ENCODE measurements at places on chromosomes 2 and 18.

GRCh38 chr2:157291018-157291417 lies 33.5 kb downstream of the GALNT5 start:
- DNase-seq = no peak

- no peak for DNase-seq
These were observed 123.0 kb downstream of the NEDD4L start for GRCh38 chr18:58167073-58167472.

- no peak for DNase-seq
These were observed 16.0 kb downstream of the DNAH6 start for GRCh38 chr2:84532291-84532690.

GRCh38 chr2:179412112-179412511 lies 147.5 kb upstream of the SESTD1 start:
- no peak for DNase-seq

GRCh38 chr2:105396254-105397024 lies 2.4 kb downstream of the FHL2 start:
- no peak for DNase-seq

- no peak for DNase-seq
These were observed at the start of gene HOXD10 for GRCh38 chr2:176115883-176116813. Gene HOXD10, plus strand, starts transcription at chr2:176116778. Its CDS starts 56 bp downstream, at chr2:176116834.

DNA sequence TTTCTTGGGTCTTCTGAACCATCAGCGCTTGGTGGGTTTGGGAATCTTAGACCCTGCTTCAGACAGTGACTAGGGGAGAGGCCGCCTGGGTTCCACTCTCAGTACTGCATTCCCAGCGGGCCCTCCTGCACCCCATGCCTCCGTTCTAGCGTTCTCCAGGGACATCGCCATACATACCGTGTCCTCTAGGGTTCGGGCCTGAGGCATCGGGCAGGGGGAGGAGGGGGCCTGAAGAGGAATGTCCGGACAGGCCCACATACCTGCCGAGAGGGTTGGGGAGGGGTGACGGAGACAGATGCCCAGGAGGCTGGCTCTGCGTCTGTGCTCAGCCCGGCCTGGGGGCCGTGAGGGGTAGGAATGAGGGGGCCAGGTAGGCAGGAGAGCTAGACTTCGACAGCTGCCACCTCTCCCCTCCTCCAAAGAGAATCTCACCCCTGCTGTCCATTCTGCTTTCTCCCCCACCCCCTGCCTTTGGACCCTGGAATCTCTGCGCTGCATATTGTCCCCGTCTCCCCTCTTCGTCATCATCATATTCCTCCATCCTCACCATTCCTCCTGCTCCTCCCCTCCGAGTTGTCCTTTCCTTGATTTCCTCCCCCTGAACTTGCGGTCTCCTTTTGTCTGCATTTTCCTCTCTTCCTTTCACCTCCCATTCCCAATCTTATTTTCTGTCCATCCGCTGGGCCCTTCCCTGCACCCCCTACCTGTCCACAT lies 7.8 kb upstream of the WNT10A start:
- no peak for DNase-seq

DNA sequence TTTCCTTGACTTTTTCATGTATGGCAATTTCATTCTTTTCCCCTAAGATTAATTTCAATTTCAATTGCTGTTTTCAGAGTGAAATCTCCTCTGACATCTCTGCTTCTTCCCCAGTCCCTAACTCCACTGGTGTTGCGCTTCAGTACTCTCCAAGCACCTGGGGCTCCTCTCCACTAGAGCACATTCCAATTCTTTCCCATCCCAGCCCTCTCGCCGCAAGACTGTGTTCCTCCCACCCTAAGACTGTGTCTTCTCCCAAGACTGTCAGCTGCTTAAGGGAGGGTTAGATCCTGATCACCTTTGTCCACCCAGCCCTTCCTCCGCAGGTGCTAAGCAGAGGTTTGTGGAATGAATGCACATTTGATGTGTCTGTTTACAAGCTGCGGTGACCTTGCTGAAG lies 255.7 kb upstream of the CCDC68 start:
- DNase-seq = no peak

GRCh38 chr2:166314022-166314759 lies 61.6 kb downstream of the SCN9A start:
- no peak for DNase-seq

DNA sequence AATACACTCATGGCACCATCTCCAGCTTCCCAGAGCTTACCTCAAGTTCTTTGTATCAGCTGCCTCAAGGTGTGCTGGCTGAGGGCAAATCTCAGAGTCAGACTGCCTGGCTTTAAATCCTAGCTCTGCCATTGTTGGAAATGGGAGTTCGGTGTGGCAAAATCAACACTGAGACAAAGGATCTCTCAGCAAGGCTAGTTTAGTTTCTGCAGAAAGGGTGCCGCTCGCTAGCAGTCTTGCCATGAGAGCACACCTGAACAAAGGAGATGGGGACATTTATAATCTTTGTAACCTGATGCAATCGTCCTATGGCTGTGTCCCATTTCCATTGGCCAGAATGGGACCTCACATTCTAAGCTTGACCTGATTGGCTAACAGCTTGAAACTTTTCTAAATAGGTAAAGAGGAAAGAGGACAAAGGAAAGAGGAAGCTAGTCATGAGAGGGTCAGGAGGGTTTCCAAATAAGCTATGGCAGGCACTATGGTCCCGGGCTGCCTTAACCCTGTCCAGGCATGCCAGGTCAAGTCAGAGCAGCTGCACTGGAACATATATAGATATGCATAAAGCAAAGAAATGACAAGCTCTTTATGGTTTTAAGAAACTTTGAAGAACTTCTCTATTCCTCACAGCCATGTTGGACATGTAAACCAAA lies 4.3 kb upstream of the UBE2F start:
- no peak for DNase-seq

- DNase-seq = no peak
These were observed 161.3 kb downstream of the DTNA start for GRCh38 chr18:34871435-34871834.

DNA sequence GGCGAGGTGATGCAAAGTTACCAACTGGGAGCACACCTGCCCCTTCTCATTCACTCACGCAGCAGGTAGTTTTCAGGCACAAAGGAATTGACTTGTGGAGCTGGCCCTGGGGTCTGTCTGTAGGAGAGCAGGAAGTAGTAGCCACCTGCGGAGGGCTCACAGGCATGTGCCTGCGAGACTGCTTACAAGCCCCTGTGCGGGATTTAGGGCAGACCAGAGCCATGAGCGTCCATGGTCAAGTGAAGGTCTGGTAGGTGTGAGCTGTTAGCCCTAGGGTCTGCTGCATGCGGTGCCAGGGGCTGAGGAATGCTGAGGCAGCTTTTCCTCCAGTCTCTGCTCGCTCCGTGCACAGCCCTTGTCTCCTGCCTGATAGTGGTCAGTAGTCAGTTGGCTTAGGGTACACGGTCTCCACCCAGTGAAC lies 18.9 kb downstream of the INPP4A start:
- DNase-seq = peak; percentile 99

GRCh38 chr2:176278927-176279326 lies 9.7 kb downstream of the MTX2 start:
- DNase-seq = no peak

Data from NCI-H146 (cell line).